ENCODE measurements at places on chromosomes 3 and 15.

DNA sequence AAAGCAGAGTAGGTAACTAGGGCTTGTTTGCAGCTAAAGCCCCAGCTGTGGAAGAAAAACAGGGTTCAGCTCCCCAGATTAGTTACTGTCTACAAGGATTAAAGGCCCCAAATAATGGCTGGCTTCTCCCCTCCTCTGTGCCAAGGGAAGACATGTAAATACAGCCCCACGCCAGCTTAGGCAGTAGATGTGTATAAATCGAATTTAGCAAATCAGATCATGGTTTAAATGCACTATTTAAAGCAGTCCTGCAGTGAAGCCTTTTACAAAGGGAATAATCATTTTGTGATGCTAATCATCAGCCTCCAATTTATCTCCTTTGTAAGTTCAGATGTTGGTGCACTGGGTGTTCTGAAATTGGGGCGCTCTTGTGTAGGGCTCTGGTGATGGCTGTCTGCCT is 46.7 kb upstream of the POLG start:
- no peak for DNase-seq

DNA sequence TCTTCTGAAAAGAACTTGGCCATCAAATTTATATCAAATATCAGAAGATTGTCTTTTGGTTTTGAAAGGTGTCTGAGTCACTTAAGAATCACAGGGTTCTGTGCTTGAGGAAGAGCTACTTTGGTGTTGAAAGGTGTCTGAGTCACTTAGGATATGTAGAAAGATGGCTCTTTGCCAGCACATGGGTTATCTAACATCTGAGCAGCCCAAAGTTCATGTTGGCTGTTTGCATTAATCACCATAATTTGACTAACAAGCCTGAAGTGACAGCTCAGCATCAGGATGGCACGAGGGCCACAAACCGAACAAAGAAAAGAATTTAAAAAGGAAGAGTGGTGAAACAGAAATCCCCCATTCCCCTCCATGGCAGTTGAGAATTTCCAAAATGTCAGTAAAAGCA is 190.5 kb upstream of the CMC1 start:
- DNase-seq = peak; percentile 21

- DNase-seq = no peak
These were observed 293.7 kb upstream of the GADL1 start for GRCh38 chr3:31188112-31188511.

DNA sequence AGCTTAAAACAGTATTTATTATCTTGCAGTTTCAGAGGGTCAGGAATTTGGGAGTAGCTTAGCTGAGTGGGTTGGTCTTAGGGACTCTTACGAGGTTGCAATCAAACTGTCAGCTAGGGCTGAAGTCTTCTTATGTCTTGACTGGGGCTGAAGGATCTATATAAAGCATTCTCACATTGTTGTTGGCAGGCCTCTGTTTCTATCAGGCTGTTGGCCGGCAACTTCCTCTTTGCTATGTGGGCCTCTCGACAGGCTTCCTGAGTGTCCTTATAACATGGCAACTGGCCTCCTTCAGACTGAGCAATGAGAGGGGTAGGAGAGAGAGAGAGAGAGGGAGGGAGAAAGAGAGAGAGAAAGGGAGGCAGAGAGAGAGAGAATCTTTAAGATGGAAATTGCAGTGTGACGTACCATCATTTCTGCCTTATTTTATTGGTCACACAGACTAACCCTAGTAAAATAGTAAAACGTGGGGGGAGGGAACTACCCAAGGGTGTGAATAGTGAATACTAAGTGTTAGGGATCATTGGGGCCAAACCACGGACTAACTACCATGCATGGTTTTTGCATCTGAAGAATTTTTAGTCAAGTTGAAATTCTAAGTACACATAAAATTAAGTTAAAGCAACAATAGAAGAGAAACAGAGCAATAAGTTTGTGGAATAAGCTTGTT is 16.1 kb downstream of the FGF7 start:
- no peak for DNase-seq

DNA sequence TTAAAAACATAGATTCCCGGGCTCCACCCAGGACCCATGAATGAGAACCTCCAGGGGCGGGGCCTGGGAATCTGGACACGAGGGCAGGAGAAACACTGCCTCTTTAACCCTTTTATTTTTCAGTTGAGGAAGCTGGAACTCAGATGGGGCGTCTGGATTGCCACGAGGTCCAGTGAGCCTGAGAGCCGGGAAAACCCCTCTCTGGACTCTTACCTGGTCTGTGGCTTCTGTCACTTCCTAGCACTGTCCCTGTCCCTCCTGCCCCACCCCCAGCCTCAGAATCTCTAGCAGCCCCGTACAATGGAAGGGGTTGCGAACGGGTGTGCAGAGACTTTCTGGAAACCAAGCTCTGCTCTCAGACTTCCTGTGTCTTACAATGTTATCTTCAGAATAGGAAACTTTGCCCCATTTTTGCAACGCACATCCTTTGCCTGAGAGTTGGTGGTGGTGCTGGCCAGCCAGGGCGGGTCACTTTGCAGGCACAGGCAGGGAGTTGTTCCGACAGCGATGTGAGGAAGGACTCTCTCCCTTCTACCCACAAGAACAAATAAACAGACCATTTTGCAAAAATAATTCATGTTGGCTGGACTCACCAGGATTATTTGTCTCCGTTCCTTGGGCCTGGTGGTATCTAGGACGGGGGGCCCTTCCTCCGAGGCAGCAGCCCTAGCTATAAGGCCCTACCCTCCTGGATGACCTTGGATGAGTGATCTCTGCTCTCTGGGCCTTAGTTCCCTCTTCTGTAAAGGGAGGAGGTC is 59.1 kb downstream of the SMAD6 start:
- no peak for DNase-seq

DNA sequence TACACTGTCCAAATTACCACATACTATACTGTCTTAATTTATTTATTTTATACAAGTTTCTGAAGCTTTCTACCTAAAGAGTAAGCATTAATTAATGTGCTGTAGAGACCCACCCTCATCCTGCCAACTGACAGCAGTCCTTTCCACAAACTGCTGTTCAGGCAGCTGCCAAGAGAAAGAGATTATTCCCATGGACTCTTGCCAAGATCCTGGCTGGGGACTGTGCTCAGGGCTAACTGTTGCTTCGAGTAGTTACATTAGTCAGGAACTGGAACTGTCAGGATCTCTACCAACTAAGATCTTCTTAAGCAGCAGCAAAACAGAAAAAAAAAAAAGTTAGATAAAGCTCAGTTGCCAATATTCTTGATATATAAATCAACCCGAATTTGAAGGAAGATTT is 398.8 kb downstream of the MECOM start:
- no peak for DNase-seq

DNA sequence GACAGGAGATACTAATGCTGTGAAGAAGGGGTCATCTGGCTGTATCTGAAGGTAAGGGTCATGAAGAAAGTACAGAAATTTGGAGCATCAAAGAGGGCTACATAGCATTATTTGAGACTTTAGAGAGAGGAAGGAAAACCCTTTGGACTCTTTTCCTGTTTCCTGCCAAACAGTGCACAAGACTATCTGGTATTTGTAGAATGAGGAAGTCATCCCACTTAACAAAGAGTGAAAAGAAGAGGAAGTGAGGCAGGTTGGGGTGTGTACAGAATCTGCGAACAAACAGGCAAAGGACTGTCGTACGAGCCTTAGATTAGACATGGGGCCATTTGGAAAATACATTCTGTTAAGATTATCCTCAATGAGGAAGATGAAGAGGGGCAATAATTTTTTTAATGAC is 546.8 kb upstream of the EPHA6 start:
- no peak for DNase-seq

DNA sequence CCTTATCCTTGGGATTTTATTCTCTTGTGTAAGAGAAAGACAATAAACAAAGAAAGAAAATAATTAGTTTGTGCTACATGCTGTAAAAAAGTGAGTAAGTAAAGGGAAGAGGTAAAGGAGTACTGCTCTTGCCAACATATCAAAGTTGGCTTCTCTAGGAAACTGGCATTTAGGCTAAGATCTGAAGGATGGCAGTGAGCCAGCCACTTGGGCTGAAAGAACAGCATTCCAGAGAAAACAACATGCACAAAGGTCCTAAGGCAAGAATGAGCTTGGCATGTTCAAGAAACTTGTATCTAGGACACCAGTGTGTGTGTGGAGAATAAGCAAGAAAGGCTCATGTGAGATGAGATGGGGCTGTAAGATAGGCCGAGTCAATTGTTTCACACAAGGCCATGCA is 245.5 kb upstream of the MANF start:
- DNase-seq = no peak

DNA sequence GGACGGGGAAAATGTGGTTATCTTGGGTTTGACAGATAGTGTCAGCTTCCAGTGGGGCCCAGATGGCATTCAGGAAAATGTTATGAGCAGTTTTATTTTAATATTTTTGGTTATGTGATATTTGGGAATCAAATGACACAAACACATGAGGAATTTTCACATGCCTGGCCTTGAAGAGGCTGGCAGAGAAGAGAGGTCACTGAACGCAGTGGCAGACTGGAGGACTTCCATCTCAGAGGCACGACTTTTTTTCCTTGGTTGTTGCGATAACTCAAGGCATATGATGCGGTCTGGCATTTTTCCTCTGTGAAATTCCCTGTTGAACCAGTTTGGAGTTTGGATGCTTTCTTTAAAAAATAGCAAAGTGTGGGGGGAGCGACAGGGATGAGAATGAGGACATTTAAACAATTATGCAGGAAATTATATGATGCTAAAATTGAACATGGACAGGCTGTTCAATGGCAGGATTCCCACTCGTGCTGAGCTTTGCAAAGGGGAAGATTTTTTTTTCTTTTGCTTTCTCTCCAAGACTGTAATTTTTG is 36.9 kb upstream of the ARPP21 start:
- DNase-seq = no peak

DNA sequence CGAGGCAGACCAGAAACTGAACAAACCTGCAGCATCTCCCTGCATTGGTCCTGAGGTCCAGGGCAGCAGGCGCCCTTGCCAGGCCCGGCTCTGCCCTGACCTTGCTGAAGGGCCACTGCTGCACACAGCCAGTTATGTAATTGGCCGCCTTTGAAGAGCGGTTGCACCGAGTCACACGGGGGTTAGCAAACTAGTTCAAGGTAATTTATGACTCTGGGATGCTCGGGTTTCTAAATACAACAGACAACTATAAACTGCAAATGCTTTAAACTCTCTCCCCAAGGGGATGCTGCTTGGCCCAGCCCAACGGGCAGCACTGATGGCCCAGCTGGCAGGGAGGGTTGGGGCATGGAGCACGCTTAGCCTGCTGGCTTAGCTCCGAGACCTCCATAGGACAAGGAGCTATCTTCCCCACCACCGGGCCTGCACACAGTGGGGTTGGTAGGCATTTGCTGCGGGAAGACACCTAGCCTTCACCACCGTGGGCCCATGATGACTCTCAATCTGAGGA is 60.3 kb upstream of the IQSEC1 start:
- no peak for DNase-seq

DNA sequence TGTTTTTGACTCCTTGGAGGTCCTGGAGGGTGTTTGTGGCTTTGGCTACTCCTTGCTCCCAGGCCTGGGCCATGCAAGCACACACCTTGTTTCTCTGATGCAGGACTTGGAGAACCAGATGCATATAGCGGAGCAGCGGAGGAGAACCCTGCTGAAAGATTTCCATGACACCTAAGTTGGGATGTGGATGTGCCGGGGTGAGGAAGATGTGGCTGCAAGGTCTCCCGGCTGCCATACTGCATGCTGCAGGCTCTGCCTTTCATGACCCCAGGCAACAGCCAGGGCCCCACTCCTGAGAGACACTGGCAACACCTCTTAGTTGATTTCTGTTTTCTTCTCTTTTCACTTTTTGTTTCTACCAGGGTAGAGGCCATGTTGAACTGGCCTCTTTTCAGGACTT is 6.9 kb upstream of the P4HTM start:
- no peak for DNase-seq

DNA sequence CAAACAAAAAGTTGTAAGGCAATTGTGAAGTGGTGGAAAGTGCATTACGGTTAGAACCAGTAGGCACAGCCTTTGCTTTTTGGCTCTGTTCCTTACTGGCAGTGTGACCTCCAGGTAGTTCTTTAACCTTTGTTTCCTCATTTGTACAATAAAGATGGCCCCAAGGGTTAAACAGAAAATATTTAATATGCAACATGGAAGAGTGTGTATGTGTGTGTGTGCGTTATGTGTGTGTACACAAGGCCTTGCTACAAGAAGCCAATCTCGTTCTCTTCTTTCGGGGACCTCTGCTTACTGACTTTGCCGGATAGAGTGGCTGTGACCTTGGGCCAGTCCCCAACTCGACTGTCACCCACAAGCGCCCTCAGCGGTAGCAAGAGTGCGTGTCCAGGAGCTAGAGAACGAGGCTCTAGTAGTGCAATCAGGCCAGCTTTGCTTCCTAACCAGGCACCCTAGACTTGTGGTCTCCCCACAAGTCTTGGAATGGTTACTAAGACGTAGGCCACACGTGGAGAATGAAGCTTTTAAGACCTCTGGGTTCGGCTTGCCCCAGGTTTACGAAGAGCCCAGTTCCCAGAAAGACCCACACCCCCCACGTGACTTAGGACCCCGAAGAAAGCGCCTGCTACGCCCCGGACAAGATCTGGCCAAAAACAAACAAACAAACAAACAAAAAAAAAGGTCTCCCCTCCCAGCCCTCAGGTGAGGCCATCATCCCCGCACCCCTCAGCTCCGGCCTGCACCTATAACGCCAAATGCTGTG is 593 bp downstream of the CIAO2A start:
- peak; percentile 11 for DNase-seq

- DNase-seq = no peak
These were observed 45.1 kb downstream of the RSL24D1 start for GRCh38 chr15:55151631-55152030.

- DNase-seq = no peak
These were observed 70.2 kb downstream of the MYRIP start for GRCh38 chr3:39879581-39879980.

DNA sequence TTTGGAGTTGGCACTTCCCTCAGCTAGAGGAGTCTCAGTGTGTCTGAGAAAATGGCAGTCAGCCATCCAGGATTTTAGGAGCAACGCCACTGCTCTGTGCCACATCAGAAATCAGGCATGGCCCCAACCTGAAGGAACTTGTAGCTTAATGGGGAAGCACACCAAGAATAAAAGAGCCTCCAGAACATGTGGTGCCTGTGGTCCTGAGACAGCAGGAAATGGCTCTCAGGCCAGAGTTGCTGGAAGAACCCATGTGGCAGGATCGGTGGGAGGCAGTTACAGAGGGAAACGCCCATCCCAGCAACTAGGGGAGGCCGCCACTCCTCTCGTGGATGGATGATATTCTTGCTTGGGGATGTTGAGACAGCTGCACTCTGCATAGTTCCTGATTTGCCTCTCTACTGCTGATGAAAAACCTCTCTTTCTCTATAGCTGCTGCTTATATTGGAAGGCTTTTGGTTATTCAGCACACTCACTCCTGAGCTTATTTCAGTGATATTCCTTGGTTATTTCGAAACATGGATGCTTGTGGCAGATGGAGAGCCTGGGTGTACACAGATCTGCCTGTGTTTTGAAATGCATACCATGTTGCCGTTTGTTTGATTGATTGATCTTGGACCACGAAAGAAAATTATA is 52.4 kb downstream of the KLHL25 start:
- no peak for DNase-seq

DNA sequence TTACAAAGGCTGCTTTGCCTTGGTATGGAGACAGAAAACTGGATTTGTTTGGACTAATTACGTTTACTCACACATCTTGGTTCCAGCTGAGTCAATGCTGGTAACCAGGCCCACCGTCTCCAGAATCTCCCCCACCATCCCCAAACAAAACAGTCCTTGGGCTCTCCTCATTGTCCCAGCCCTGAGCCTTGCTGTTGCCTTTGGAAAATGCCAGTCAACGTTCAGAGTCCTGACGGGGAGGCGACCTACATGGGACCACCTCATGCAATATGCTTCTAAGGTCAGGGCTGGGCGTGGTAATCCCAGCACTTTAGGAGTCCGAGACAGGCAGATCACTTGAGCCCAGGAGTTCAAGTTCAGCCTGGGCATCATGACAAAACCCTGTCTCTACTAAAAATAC is 85.2 kb upstream of the IQSEC1 start:
- DNase-seq = no peak
